ENCODE measurements at places on chromosomes 12 and 14.

- no peak for DNase-seq
Observed at GRCh38 chr12:125064492-125064891, 743 bp upstream of the AACS start.

- DNase-seq = no peak
Observed at GRCh38 chr14:78758333-78758732, 588.2 kb downstream of the NRXN3 start.

- no peak for DNase-seq
Observed at GRCh38 chr12:100020370-100020769, 35.6 kb upstream of the ANKS1B start.

DNA sequence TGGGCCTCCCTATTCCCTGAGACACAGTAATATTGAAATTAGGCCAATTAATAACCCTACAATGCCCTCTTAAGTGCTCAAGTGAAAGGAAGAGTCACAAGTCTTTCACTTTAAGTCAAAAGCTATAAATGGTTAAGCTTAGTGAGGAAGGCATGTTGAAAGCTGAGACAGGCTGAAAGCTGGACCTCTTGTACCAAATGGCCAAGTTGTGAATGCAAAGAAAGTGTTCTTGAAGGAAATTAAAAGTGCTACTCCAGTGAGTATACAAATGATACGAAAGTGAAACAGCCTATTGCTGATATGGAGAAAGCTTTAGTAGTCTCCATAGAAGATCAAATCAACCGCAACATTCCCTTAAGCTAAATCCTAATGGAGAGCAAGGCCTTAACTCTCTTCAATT, 140.8 kb downstream of the PTCSC3 start:
- no peak for DNase-seq

DNA sequence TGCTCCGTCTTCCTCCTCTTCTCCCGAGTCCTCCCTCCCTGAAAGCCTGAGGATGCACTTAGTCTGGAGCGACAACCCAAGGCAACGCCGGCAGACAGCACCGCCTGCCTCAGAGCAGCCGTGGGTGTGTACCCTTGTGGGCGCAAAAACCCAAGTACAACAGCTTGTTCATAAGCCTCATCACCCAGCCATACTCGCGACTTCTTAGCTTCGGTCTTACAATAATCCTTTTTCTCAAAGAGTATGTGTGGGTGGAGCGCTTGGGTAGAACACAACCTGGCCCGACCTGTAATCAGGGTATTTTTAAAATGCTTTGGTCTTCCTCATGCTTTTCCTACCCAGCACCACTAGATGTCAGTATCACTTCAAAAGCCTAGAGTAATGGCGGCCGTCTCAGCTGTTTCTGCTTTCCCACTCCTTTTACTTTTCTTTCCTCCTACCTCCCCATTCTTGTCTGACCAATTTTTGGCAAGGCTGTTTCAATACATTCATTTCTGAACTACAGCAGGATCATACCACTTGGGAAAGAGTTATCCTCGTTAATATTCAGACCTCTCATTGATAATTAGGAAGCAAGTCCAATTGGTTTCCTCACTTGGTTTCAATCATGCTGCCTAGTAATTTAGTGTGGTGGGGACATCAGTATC, 198.9 kb downstream of the EPS8 start:
- DNase-seq = peak; percentile 74

- no peak for DNase-seq
Observed at GRCh38 chr14:60003991-60004390, 84.0 kb downstream of the LRRC9 start.

GRCh38 chr12:68158432-68158831, 1.1 kb downstream of the IFNG start:
- no peak for DNase-seq

DNA sequence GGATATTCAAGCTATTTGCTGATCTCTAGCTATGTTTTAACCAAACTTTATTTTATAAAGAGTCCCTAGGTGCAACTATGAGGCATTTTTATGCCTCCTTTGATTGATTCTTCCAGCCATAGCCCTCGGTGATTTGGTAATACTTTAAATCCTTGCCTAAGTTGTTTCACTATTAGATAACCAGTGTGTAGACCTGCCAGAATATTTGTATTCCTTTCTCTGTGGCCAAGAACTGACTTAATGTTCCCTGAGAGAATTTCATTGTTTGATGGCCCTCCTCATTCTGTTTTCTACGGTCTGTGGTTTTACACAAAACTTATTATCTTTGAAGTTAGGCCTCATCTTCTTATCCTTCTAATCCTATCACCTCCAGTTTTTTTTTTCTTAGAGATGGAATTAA, 109.7 kb upstream of the MDGA2 start:
- DNase-seq = no peak

GRCh38 chr12:123861392-123861791, 99.3 kb downstream of the DNAH10 start:
- DNase-seq = no peak

DNA sequence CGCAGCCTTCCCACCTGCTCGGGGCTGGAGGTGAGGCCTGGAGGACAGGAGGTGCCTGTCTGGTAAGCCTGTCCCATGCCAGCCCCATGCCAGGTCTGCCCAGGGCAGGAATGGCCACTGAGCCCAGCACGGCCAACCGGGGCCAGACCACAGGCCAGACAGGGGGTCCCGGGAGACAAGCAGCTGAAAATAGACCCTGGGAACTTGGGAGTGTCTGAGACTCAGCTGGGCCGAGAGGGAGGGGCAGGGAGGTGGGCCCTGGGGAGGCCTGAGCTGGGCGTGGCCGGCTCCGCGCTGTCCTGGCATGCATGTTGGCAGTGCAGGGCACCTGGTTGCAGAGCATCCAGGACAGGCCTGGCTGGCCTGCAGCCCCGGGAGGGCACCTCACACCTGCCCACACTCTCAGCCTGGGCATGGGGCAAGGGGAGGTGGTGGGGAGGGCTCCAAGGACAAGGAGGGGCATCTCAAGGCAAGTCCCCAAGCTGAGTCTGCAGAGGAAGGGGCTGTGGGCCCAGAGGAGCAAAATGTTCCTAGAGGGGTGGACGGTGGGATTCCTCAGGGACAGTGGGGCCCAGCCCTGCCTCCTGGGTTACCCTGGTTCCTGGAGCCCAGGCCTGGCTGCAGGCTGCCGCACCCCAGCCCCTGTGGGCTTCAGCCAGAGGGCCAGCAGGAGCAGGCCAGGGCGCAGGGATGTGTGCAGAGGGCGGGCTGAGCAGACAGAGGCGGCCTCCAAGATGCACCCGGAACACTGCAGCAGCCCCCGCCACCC, 3.2 kb upstream of the CRIP1 start:
- peak; percentile 93 for DNase-seq

DNA sequence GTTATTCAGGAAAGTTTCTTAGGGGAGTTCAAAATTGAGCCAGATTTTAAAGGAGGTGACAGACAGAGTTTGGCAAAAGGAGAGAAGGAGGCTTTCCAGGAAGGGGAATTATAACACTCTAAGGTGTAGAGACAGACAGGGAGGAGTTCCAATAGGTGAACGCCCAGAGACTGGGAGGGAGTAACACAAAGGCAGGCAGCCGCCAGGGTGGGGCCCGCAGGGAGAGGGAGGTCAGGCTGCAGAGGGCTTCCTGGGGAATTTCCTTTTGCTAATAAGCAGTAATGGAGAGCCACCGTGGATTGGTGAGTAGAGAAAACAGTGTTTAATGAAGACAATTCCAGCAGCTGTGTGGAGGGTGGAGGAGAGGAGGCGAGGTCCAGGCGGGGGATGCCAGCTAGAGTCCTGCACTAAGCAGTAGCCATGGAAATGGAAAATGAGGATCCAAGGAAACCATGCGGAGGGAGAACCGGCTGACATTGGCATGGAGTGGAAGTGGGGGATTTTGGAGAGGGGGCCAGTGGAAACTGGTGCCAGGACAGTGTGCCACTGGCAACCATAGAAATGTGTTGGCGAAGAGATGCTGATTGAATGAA, 22.2 kb downstream of the GRIN2B start:
- no peak for DNase-seq

GRCh38 chr12:50070314-50071060, 13.1 kb downstream of the ASIC1 start:
- peak; percentile 84 for DNase-seq

DNA sequence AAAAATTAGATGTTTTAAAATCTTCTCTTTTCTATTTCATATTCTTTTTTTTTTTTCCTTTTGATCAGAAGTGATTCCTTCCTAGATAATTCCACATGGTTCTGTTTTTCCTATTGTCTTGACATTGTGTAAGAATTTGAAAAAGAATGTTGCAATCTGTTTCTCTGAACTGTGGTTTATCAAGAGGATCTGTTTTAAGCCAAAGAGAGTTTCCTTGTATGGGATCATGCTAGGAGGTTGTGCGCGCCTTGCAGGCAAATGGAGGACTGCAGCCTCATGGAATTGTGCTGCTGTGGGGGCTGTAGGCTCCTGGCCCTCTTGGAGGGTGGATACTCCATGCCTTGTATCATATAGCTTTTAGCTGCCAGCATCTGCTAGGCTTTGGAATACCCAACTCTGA, 43.3 kb upstream of the MBIP start:
- no peak for DNase-seq

DNA sequence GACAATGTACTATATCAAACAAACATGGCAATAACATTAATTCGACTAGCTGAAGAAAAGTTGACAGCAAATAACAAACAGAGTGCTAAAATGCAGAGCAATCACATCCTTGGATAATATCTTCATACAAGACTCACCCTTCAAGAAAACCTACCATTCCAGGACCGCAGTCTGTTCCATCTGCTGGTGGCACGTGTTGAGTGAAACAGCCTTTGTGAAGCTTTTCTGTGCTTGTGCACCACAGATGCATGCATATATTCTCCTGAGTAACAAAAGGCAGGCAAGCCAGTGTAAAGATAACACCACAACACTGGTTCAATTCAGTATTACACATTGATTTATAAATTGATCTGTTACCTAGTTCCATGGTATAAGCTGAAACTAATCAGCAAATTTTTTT, 89.3 kb downstream of the ADAMTS20 start:
- DNase-seq = no peak

DNA sequence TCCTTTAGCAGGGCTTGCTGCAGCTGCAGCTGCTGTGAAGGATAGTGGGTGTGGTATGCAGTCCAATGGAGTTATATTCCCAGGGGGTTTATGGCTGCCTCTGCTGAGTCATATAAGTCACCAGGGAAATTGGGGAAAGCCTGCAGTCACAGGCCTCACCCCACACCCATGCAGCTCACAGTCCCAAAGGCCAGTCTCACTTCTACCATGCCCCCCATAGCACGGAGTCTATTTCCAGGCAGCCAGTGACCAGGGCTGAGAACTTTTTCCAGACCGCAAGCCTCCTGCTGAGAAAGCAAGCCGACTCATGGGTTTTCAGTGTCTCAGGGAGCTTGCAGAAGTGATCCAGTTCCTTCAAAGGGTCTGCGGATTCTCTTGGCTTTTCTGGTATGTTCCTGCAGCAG, 322.4 kb upstream of the CLEC14A start:
- DNase-seq = no peak

- DNase-seq = no peak
Observed at GRCh38 chr12:52197371-52198231, 5.8 kb upstream of the KRT80 start.

- no peak for DNase-seq
Observed at GRCh38 chr14:32304296-32304695, 24.8 kb upstream of the AKAP6 start.

DNA sequence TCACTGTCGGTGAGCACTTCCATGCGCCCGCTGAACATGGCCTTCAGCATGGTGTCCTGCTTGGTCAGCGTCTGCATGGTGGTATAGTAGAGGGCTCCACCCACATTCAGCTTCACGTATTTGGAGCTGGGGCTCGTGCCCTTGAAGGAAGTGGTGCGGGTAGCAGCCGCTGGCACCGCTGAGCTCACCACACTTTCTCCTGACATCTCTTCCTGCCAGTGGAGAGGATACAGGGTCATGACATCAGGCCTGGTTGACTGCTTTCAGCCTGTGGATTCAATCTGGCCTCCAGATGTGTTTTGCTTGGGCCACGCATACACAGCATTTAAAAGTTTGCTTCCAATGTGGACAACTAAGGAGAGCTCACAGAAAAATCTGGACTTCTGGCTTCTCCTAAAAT, 7.6 kb downstream of the KCTD10 start:
- DNase-seq = no peak

DNA sequence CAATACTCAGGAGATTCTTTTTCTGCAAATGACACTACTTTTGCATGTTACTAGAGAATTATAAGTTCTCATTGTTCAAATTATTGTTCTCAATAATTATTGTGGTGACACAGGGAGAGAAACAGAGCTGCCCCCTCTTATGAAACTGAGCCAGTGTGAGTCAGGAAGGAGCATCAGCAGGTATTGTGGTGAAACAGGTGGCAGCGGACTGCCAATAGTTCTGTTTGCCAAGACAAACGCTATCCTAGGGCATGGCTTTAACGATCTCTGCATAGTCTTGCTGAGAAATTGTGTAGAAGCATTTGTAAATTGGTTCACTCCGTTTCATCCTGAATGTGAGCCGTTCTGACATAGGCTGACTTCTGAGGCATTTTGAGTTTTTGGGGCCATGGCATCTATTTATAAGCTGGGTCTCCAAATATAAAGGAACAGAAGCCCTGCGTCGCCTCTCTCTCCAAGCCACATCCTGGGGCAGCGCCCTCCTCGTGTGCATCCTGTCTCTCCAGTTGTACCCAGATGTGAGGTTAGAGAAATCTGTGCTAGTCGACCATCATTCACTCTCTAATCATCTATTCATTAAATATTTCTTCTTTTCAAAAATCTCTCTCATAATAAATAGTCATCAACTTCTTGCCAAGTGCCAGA, 15.8 kb upstream of the PPP4R4 start:
- DNase-seq = no peak

DNA sequence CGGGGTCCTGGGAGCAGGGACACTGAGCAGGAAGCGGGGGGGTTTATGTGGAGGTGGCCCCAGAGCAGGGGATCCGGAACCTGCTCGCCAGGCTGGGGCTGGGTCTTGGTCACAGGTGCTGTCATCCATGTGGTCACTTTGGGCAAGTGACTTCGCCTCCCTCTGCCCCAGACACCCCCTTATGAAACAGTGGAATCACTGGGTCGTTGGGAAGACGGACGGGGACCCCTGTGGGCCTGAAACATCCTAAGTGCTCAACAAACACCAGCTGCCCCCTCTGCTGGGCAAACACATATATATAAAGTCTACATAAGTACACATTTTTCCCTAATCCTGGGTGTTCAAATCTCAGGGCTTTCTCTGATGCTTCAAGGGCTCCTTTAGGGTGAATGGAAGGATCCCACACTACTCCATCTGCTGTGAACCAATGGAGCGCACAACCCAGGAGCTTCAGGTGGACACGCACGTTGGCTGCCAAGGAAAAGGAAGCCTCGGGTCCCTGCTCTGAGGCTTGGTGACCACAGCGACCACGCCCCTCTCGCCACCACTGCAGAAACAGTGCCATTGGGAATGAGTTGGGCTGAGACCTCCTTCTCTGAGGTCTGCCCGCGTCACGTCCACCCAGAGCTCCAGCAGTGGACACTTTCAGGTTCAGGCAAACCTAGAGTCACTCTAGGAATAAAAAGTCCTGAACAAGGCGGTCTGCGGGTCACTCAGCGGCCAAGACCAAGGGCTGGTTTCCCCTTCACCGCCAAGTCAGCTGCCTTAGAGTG, 54.6 kb downstream of the CDC42BPB start:
- DNase-seq = no peak

DNA sequence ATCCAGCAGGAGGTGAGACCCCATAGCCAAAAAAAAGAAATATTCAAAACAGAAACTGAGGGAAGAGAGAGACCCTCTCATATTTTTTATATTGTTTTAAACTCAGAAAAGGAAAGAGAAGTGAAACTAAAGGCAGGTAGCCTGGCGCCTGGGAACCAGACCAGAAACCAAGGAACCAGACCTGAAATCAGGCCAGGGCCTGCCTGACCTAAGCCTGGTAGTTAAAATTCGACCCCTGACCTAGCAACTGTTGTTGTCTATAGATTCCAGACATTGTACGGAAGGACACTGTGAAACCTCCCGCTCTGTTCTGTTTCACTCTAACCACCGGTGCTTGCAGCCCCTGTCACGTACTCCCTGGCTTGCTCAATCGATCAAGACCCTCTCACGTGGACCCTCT, 38.5 kb upstream of the CD163 start:
- DNase-seq = no peak
